ENCODE measurements at places on chromosomes 5 and 9. TPM values are rescaled to one million over a fixed set of nuclear protein-coding genes. Genes with fewer than 3 reads are reported as not detected.

GRCh38 chr5:68875351-68875750 lies 218.5 kb upstream of the SLC30A5 start:
- DNase-seq: no peak

CCNJL gene
- total RNA-seq: 23.2 TPM

- no peak for DNase-seq
These were observed 3.1 kb upstream of the FAM53C start for GRCh38 chr5:138334867-138335447.

GRCh38 chr5:143261748-143262392 lies 141.6 kb downstream of the NR3C1 start:
- DNase-seq: no peak

PAIP2 gene
- 56.1 TPM for total RNA-seq

DNA sequence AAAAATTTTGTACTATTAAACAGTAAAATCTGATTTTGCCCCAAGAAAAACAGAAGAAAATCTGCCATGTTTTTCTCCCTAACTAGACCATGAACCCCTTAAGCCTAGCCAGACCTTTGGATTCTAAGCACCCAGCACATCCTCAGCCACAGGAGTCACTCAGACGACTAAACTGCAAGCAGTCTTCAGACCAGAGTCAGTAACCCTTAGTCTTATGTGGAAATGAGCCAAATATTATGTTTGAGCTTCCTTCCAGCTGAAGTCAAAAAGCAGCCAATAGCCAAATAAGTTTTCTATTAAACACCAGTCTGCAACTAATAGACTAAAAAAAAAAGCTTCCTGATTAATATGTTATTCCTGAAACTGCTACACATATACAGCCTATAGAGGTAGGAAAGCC lies 47.4 kb downstream of the GOLPH3 start:
- DNase-seq: no peak

DNA sequence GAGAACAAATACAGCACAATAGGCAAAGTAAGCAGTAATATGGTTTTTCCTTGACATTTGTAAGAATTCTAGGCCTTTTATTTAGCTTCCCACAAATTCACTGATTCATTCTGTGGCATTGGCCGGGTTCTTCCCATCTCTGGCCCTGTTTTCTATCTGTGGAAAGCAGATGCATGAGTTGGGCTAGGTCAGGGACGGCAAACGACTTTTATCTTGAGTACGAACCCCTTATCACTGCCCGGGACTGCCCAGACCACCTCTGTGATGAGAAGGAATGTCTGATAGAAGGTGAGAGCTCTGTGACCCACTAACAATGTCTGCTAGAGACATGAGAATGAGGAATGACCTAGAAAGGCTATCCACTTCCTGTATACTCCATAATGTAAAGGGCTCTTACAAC lies 35.4 kb upstream of the ADAM19 start:
- no peak for DNase-seq

PDE8B gene
- total RNA-seq: 0.12 TPM

DMRTA1 gene
- 1.8 TPM for total RNA-seq

SAXO1 gene
- not detected for total RNA-seq

- no peak for DNase-seq
These were observed 87.6 kb downstream of the SEMA6A start for GRCh38 chr5:116487045-116487444.

ABO gene
- 0.05 TPM for total RNA-seq

GRCh38 chr9:131709771-131710431 lies 30.0 kb downstream of the RAPGEF1 start:
- DNase-seq: no peak

- peak; percentile 9 for DNase-seq
These were observed 92.4 kb upstream of the NR3C1 start for GRCh38 chr5:143495821-143496275.

DNA sequence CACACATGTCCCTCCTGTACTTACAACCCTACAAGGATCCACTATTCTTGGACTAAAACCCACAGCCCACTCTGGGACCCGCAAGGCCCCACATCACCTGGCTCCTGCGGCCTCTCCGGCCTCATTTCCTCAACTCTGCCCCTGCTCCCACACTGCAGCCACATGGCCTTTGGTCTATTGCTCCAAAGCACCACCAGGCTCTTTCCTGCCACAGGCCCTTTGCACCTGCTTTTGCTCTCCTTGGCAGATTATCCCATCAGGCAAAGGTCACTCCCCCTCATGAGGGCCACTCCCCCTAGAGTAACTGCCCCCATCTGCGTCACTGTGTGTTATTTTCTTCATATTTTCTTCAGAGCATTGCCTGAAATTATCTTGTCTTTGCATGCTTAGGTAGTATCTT lies 26.1 kb upstream of the CPLX2 start:
- no peak for DNase-seq

- no peak for DNase-seq
These were observed 69.7 kb downstream of the PIK3R1 start for GRCh38 chr5:68285075-68285840.

DNA sequence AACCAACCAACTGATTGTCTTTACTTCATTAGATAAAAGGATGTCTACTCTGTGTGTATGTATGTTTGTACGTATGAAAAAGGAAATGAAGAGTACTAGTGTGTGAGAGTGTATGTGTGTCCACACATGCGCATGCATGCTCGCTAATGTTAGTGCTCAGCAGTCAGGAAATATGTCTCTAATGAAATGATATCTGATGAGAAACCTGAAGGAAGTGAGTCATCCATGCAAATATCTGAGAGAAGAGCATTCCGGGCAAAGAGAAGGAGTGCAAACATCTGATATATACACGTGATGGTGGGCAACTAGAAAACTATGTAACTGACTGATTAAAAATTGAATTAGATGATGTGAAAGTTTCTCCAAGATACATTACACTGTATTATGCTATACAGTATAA lies 29.6 kb upstream of the UGCG start:
- no peak for DNase-seq

DNA sequence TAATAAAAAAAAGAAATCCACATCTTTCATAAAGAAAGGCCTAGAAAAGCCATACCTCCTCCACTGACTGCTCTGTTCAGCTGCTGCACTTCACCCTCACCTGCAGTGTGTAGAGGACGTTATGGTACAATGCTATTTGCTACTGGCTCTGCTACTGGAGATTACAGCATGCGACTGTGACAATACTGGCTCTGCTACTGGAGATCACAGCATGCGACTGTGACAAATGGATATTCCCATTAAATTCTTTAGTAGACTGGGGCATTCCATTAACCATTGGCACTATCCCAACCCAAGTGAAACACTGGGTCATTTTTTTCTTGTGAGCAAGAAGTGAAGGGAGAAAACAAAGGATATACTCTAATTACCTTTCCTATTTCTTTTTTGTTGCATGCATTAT lies 1063.5 kb upstream of the DMAC1 start:
- DNase-seq: no peak

- no peak for DNase-seq
These were observed 43.2 kb upstream of the BRINP1 start for GRCh38 chr9:119412399-119412798.

- no peak for DNase-seq
These were observed 1.1 kb upstream of the S1PR3 start for GRCh38 chr9:88990041-88990728.

DNA sequence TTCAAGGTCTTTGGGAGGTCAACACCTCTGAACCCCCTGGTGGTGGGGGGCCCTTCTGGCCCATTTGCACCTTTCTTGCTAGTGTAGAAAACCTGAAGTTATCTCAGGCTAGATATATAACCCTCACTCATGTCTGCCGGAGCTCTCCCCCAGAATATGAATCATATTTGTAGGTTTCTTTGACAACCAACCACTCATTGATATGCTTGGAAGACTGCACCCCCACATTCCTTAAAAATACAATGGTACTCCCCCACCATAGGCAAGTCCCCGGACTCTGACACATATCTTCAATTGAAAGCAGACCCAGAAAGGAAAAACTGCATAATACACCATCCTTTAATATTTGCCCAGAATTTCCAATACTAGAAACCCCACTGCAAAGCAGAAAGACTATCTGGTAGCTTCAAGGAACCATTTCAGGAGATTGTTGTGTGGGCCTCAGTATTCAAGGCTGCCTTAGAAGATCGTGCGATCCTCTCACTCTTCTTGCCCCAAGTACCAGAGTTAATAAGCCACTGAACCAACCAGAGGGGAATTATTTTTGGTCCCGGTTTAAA lies 978 bp upstream of the UBE2B start:
- DNase-seq: no peak

DNA sequence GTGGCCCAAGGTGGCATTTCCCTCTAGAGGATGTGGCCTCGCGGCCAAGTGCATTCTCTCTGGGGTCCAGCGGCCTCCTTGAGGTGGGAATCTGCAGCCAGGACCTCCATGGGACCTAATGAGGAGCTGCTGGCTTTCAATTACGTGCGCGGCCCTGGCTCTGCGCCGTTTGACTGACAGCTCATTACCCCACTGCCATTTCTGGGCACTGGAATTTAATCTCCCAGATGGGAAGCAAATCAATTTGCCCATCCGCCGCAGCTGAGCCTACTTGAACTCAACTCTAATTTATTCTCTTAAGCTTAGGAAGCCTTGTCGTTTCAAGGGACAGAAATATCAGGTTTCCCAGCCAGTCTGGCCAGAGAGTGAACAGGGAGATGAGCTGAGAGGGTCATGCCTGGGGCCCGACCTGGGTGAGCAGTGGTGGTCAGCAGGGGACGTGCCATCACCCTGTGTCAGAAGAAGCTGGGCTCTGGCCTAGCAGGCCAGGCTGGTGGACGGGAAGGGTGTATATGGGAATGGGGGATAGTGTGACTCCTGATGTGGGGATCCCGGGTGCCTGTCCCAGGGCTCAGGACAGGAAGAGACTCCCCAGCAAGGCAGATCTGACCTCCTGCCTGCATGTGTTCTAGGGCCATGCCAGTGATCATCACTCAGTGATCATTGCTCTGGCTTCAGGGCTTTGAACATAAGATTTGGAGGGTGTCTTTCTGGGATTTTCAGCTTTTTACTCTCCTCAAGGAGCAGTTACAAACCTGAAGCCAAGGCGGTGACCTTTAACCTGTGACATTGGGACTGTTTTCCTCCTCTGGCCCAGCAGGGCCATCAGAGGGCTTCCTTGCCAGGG lies 69.7 kb downstream of the MACROH2A1 start:
- no peak for DNase-seq

DNA sequence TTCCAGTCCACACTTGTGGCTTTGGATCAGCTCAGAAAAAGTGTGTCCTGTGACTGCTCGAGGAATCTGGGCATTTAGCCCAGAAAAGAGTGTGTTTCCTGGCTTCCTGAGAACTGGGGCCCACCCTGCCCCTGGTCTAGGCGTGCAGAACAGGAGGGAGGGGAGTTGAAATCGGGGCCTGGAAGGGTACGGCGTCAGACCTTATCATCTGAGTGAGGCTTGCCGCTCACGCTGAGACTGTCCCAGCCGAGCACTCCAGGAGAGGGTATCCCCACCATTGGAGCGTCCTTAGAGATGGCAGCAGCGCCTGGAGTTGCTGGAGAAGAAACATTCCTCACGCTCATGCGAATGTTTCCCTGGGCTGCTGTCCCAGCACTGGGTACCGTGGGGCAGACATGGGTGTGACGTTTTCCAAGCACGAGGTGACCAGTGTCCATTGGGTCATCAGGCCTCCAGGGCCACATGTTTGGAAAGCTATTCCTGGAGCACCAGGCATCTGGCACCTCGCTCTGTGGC lies 22.5 kb downstream of the NEK6 start:
- DNase-seq: no peak

GRCh38 chr9:91150998-91151717 lies 210.6 kb downstream of the AUH start:
- no peak for DNase-seq

DNA sequence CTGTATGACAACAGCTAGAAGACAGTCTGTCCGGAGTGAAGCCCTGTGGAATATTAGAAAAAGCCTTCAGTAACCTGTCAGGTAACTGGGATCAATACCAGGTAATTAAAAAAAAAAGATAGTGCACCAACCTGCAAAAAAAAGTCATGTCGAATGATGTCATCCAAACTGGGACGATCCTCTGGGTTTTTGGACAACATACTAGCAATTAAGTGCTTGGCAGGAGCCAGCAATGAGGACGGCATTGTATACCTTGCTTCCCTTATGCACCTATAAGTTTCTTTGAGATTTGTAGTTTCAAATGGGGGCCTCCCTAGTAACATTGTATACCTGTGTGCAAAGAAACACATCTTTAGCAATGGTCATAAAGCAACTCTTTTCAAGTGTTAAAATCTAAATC lies 2.8 kb downstream of the PLK2 start:
- DNase-seq: no peak

DNA sequence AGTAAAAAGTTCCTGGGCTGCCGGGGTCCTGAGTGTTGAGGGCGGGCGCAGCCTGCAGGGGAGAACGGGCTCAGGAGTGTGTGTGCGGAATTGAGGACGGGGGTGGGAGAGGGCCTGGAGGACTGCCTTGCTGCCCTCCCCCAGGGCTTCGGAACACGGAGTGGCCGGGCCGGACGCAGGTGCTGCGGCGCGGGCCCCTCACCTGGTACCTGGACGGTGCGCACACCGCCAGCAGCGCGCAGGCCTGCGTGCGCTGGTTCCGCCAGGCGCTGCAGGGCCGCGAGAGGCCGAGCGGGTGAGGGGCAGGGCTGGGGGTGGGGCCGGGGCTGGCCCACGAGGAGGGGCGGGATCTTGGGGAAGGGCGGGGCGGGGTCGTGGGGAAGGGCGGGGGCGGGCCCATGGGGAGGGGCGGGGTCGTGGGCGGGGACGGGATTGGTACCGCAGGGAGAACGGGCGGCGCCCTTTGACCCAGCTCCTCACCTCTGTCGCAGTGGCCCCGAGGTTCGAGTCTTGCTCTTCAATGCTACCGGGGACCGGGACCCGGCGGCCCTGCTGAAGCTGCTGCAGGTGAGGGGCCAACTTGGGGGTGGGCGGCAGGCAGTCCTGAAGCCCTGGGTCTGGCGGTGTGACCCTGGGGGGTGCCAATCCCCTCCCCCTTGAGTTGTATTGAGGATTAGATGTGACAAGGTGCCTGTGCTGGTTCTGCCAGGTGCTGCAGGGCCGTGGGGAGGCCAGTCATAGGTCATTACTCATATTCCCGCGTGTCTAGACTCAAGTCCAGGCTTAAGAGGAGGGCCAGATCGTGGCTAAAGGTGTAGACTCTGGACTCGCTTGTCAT lies 7.1 kb downstream of the FPGS start:
- no peak for DNase-seq

GRCh38 chr5:147454996-147455677 lies 54.7 kb downstream of the DPYSL3 start:
- DNase-seq: no peak

GRCh38 chr9:91546574-91546973 lies 122.9 kb upstream of the NFIL3 start:
- no peak for DNase-seq

DNA sequence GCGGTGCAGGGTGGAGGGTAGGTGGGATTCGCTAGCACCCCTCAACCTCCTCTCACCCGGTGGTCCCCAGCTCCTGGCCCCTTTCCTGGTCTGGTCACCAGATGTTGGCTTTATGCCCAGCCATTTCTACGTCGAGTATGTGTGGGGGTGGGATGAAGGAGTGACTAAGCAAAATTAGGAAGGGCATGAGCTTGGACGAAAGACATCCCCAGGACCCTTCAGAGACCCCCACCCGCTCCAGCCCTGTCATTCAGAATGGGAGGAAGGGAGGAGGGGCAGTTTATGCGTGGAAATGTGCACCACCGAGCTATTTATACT lies 742 bp downstream of the BHMT2 start:
- no peak for DNase-seq
